Activated CD8-positive, alpha-beta memory T cell treated with anti-CD3 and anti-CD28 coated beads for 48 hours (primary cell): ENCODE measurements at places on chromosomes 12 and 14.

DNA sequence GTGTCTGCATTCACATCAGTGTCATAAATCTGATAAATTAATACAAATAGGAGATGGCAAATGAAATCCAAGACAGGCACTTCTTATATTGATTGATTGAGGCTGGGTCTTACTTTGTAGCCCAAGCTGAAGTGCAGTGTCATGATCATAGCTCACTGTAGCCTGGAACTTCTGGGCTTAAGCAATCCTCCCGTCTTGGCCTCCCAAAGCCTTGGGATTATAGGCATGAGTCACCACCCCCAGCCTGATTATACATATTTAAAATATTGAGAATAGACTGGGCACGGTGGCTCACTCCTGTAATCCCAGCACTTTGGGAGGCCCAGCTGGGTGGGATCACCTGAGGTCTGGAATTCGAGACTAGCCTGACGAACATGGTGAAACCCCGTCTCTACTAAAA is 51.3 kb downstream of the MARK3 start:
- DNase-seq, result no peak

DNA sequence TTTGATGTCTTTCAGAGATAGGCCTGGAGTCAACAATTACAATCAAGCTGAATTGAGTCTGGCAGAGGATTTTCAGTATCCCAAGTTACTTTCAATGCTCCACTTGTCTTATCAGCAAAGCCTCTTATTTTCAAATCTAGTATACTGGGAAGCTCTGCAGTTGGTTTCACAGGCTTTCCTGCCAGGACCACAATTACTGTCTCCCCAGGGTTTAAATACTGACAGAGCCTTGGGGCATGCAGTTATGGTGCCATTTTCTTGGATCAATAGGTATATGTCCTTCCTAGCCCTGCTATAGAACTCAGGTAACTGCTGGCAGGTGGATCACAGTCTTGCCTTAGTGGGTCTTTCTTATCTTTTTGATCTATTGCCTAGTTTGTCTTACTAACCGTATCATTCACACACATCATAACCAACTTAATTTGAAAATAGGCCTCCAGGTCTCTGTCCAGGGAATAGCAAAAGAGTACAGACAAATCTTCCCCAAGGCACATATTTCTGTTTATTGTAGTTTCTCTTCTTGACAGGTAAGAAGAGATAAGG is 22.4 kb upstream of the RNU6-8 start:
- no peak for DNase-seq

GRCh38 chr12:2682296-2683251 is 112.2 kb upstream of the FKBP4 start:
- no peak for DNase-seq

DNA sequence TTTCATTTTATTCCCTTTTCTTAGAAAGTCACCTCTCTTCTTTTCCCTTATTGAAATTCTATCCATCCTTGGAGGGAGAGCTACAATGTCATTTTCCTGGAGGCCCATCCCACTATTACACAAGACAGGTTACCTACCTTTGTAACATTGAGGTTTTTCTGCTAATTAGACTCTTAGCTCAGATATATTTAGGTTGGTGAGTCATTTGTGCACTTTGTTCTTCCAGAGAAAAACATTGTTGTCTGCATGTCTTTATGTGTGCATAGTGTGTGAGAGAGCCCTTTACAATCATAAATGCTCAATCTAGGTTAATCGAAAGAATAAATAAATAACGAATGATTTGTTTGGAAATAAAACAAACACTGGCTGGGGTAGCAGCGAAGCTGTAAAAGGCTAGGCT is 191.8 kb downstream of the DACT1 start:
- DNase-seq, result no peak

DNA sequence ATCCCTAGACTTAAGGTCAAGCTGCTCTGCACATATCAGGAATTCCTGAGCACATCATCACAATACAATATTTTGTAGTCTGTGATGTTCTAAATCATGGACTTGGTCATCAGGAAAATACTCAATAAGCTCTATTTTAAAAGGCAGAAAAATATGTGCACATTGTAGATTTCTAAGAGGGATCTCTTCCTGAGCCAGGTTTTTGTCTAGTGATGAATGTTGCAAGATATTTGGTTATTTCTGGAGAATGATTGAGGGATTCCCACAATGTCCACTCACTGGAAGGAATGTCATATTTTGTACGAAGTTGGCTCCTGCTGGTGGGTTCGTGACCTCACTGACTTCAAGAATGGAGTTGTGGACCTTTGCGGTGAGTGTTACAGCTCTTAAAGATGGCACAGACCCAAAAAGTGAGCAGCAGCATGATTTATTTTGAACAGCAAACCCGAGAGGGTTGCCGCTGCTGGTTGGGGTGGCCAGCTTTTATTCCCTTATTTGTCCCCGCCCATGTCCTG is 300.9 kb upstream of the DCN start:
- no peak for DNase-seq

- no peak for DNase-seq
These were observed 1.9 kb upstream of the HOXC5 start for GRCh38 chr12:54030889-54031471.

- DNase-seq, result no peak
These were observed 90.0 kb downstream of the PPM1H start for GRCh38 chr12:62844915-62845314.

GRCh38 chr12:109557200-109557599 is 16.1 kb downstream of the MMAB start:
- DNase-seq, result no peak

DNA sequence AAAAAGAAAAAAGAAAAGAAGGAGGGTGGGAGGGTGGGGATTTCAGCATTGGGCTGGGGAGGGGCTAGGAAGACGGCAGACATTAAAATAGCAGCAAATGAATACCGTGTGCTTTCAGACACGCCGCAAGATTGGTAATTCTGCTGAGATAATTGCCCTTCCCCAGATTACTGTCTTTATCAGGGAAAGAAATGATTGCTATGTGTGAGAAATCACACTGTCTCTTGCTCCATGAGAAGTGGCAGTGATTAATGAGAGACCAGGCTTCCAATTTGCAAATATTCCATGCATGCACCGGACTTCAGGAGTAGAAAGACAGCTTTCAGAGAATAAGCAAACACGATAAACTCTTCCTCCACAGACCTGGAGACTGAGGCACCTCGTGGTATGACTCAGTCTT is 7.6 kb upstream of the KCNA5 start:
- no peak for DNase-seq

- no peak for DNase-seq
These were observed 1.1 kb upstream of the ITGA7 start for GRCh38 chr12:55708695-55709233.

- DNase-seq, result no peak
These were observed 1.4 kb downstream of the WSB2 start for GRCh38 chr12:118059341-118060191.

DNA sequence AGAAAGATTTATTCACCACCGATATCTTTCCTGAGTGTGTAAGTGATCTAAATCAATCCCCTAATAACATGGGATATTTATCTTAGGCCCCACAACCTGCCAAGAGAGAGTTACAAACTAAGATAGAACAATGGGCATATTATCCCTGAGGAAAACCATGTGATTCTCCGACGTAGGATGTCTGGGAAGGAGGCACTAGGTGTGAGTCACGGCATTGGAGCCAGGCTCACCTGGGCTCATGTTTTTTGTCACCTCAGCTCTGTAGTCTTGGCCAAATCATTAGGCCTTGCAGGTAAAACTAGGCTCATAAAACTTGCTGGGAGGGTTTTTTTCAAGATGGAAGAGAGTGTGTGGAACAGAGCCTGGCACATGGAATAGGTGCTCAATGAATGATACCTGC is 129.7 kb upstream of the PLEKHG7 start:
- DNase-seq, result no peak

DNA sequence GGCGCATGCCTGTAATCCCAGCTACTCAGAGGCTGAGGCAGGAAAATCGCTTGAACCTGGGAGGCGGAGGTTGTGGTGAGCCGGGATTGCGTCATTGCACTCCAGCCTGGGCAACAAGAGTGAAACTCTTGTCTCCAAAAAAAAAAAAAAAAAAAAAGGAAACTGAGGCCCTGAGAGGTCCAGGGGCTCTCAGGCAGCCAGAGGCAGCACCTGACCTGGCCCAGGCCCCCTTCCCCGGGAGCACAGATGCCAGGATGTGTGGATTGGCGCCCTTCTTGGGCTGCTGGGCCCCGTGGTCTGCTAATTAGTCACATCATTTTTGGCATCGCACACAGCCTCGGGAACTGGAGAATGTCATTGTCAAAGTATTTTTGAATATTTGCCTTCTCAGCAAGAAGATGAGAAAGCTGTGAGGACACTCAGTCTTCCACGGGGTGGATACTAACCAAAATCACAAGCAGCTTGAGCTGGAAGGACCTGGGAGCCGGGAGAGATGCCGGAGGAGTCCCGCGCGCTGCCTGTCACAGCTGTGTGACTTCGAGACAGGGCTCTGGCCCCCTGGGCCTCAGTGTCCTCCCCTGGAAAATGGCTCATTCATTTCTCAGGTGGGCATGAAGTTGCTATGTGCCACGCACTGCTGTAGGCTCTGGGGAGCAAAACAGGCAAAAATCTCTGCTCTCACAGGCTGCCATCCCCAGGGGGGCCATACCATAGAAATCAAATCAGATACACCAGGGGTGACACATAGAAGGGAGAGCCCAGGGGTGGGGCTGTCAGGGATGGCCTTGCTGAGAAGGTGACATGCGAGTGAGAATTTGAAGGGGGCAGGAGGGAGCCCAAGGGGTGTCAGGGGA is 12.5 kb upstream of the RCOR1 start:
- DNase-seq, result no peak

DNA sequence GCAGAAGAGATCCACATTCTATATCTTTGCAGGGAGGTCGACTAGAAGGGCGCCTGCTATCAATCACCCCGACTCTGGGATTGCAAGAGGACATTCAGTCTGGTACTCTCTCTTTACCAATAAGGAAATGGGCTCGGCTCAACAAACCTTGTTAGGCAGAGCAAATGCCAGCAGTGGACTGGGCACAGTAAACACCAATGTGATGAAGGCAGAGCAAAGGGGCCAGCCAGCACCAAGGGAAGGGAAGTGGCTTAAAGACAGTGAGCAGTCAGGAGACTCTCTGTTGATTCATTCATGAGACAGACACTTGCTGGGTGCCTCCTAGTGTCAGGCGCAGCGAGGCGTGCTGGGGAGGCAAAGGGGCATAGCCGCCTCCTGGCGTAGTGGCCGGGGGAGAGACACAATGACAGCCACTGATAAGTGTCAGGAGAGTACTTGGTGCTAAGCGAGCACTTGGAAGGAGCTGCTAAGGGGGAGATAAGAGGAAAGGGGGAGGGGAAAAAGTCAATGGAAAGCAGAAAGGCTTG is 34.1 kb downstream of the TMCC3 start:
- no peak for DNase-seq

- DNase-seq, result no peak
These were observed 55.8 kb upstream of the OR6J1 start for GRCh38 chr14:22699801-22700564.

GRCh38 chr12:24697769-24698168 is 251.1 kb downstream of the BCAT1 start:
- DNase-seq, result no peak

GRCh38 chr12:92814584-92814983 is 111.8 kb downstream of the PLEKHG7 start:
- no peak for DNase-seq

DNA sequence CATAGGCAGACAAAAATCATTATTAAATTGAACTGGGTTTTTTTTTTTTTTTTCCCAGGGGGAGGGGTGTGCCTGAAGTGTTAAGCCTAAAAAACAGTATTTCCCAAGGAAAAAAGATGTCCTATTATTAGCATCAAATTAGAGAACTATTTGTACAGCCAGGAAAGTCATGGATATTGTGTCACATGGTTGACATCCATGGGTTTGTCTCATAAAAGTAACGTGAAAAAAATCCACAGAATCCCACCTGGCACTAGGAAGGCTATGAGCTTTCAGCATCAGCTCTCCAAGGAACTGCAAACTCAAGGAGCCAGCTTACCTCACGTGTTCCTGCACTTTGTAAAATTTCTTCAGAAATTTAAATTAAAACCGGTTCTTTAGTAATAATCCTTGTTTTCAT is 69.1 kb upstream of the EGLN3 start:
- DNase-seq, result no peak

DNA sequence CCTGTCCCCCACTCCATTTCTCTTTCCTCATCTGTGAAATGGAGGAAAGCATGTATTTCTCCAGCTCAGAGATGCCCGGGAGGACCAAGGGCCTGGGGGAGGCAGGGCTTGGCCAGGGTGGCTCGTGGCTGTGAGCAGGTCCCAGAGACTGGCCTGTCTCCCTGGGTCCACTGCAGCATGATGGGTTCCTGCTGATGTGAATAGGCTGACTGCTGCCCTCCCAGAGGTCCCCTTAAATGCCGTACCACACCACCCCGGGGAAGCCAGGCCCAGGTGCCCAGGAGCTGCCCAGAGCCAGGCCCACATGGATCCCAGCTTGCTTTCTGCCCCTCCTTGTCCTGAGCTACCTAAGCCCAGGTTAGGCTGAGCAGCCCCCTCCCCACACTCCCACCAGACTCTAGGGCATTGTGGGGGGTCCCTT is 158.2 kb upstream of the C14orf180 start:
- DNase-seq, result no peak

DNA sequence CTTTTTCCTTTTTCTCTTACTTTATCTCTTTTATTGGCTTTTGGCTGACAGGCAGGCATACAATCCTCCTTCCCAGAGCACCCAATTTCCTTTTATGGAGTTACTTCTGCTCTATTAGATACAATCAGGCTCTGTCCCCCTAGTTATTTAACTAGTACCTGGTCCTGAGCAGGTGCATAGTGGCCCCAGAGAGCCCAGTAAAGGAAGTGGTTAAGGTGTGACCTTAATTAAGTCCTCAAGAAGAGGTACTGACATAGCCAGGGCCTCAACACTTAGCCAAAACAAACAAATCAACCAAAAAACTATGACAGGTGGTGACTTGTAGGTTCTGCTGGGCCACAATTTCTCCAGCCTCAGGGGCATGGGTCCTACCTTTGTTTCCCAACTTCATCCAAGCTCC is 82.9 kb downstream of the CCDC60 start:
- no peak for DNase-seq

DNA sequence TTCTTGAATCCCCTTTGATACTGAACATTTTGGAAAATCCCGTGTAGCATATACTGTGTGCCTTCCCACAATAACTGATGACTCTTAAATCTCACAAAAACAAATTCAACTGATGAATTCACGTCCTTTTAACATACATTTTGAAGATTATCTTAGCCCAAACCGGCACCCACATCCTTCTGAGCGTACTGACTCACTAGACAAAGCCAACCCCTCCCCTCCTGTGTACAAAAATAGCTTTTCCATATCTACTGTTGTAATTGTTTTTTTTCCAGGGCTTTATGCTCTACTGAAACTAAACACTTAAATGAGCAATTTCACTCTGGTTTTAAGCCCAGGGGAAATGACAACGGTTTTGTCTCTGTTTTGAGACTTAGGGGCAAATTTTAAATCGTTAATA is 109.4 kb upstream of the ATF7IP start:
- DNase-seq, result no peak

GRCh38 chr12:92623386-92623785 is 79.4 kb upstream of the PLEKHG7 start:
- no peak for DNase-seq
